NK-92 treated with Interleukin-12 subunit alpha and Interleukin-12 subunit beta, amount 100 ng/mL, for 24 hours (cell line): ENCODE measurements at places on chromosomes 4 and X.

GRCh38 chr4:8760561-8760960 lies 111.1 kb downstream of the HMX1 start:
- no peak for DNase-seq

- no peak for DNase-seq
These were observed 109.3 kb upstream of the TBC1D9 start for GRCh38 chr4:140865253-140866217.

- DNase-seq, result no peak
These were observed 3.3 kb upstream of the AWAT2 start for GRCh38 chrX:70052895-70053615.

GRCh38 chrX:149569770-149570169 lies 17.5 kb downstream of the MAGEA9B start:
- no peak for DNase-seq

- DNase-seq, result no peak
These were observed 26.6 kb upstream of the ADRA2C start for GRCh38 chr4:3739577-3739976.

- DNase-seq, result no peak
These were observed 133.9 kb downstream of the AFAP1 start for GRCh38 chr4:7805533-7806337.

DNA sequence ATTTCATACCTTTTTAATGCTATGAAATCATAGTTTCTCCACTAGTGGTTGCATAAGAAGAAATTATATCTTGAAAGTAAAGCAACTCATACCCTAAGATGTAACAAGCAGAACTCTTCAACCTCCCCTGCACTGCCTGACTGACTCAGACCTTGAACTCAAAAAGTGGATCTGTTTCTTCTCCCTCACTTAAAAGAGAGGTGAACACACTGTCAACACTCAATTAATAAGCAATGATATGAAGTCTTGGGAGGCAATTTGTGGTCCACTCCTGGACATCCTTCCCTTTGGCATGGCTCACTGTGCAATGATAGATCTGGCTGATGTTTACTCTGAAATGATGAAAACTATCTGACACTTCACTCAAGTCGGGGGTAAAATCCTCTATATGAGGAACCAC lies 282.0 kb upstream of the DKK2 start:
- DNase-seq, result no peak

DNA sequence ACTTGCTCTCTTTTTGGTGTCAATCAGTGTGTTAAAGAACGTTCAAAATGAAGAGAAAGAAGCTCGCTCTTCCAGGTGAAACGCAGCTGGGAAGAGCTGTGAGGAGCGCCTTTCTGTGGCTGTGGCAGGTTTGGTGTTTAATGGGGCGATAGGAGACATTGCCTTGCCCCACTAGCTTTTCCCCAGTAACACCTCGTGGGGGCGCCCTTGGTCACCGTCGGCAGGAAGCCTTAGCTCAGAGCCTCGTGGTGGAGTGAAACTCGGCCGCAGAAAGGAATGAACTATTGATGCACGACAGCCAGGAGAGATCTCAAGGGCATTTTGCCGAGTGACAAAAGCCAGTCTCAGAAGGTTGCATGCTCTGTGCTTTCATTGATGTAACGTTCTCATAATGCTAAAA lies 65.1 kb downstream of the GPR143 start:
- DNase-seq, result no peak

- no peak for DNase-seq
These were observed 217.6 kb upstream of the GALNT7 start for GRCh38 chr4:172950990-172951389.

DNA sequence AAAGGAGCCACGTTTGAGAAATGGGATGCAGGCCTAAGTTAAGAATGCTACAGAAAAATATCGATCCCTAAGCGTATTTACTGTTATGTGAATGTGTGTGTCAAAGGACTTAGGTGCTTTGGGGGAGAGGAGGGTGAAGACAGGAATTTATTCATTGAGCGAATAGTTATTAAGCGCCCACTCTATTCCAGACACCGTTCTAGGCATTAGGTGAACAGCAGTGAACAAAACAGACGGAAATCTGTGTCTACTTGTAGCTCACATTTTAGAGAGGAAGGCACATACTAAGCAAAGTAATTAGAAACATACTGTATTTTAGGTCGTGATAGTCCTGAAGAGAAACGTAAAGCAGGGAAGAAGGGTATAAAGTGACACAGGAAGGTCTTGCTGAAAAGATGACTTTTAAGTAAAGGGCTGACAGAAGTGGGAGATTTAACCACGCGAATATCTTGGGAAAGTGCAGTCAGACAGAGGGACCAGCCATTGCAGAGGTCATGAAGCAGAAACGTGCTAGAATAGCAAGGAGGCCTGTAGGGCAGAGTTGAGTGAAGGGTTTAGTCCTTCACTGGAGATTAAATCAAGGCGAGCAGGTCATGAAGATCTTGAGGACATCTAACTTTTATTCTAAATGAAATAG lies 541 bp downstream of the AIMP1 start:
- DNase-seq, result no peak

DNA sequence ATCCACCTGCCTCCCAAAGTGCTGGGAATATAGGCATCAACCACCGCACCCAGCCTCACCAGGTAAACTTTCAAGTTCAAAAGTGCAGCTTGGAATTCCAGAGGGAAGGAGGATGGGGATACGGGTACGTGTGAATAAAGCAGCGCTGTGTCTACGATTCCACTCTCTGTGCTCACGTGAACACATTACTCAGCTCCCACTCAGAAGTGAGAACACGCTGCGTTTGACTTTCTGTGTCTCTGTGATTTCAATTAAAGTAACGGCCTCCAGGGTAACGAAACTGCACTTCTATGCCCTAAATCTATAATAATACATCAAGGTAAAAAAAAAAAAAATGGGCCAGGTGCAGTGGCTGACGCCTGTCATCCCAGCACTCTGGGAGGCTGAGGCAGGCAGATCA lies 8.4 kb upstream of the ASMT start:
- DNase-seq, result no peak

- DNase-seq, result no peak
These were observed 189.1 kb upstream of the C1QTNF7 start for GRCh38 chr4:15238720-15239119.

- no peak for DNase-seq
These were observed 115.5 kb downstream of the ARX start for GRCh38 chrX:24900234-24900633.

DNA sequence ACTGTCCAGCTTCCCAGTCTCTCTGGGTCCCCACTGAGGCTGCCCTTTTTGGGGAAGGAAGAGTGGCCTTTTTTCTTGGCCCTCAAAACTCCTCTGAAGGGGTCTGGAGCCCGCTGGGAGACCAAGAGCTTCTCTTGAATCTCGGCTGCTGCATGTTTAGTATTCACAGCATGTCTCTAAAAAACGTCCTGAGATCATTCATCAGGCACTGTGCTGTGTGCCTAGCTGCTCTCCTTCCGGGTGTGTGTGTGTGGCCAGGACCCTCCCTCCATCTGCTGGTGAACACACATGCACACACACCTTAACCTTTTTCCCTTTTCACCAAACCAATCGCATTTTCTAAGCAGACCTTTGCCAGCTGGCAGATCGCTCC lies 841 bp upstream of the FRMPD3 start:
- DNase-seq, result no peak

- no peak for DNase-seq
These were observed 2.8 kb downstream of the NHS start for GRCh38 chrX:17377795-17378194.

- DNase-seq, result no peak
These were observed 4.3 kb downstream of the SOWAHD start for GRCh38 chrX:119762718-119763117.

DNA sequence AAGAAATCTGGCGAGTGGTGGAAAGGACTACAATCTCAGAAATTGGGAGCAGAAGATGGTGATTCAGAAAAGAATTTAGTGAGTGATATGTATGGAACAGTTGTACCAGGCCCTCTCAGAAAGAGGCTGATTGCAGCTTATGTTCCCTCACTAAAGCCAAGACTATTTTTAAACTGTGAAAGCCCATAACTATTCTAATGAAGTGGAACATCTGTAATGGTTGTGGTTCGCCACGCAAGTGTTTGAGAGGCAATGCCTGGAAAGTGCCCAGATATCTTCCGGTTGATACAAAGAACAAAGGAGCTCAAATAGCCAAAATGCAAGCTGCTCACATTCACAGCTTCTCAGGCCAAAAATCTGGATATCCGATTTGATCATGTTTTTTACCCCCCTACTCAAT lies 1250.7 kb downstream of the RAPGEF2 start:
- no peak for DNase-seq

- no peak for DNase-seq
These were observed 8.6 kb upstream of the MAML3 start for GRCh38 chr4:140162596-140162995.

GRCh38 chr4:141977433-141977832 lies 341.1 kb downstream of the IL15 start:
- no peak for DNase-seq

DNA sequence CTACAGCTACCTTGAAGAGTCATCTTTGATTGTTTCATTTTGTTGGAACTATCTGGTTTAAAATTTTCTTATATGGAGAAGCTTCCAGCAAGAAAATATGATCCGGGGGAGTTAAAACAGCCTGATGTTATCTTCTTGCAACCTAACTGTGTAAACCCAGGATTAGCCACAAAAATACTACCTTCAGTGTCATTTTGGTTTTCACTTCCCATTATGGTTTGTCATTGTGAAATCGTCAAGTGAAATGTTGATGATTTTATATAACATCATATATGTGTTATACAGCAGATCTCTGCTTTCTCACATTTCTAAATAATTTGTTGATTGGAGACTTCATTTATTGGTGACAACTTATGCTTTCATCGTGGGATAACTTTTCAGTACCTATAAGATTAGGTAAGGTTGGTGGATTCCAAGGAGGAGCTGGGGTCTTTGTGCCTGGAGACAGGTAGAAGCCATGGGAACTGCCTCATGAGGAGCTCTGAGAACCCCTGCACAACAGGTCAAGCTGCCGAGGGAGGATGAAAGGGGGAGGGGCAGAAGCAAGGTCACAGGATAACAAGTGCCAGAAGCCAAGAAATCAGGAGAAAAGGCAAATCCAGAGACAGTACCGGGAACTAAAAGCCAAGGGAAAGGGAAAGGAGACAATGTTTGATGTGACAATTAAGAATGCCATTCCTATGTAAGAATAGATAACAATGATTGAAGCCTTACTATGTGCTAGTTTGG lies 7.2 kb downstream of the ARHGAP24 start:
- DNase-seq, result no peak

DNA sequence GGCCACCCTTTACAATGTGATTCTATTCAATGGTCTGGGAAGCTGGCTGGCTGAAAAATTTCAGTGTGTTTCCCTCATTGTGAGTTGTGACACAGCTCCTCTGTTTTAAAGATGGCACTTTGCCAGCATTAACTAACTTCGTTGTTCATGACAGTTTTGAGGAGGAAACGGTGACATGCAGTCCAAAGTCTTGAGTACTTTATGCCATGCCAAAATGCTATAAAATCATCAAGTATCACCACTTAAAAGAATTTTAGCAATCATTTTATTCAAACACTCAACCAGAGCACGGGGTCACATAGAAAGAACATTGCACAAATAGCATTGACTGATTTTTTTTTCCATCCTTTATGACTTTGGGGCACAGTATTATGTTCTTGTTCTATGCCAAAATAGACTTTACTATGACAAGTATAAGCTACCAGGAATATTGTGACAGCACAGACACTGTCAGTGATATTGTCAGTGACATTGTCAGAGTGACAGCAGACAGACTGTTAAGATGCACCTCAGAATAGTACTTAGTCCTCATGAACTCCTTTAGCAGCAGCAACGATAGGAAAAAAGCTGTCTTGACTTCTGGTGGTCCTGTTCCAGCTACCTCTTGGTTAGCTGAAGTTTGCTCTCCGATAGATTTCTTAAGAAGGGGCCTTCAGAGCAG lies 46.7 kb downstream of the CXCL13 start:
- DNase-seq, result no peak

- DNase-seq, result no peak
These were observed 297.2 kb upstream of the GALNT7 start for GRCh38 chr4:172871381-172871780.

GRCh38 chr4:112099701-112100297 lies 45.5 kb upstream of the FAM241A start:
- no peak for DNase-seq

- DNase-seq, result no peak
These were observed 830.9 kb upstream of the NDST4 start for GRCh38 chr4:115944146-115944905.

- no peak for DNase-seq
These were observed 74.9 kb downstream of the ADAMTS3 start for GRCh38 chr4:72494156-72494555.

- no peak for DNase-seq
These were observed 176.4 kb downstream of the BMPR1B start for GRCh38 chr4:94934201-94934600.

DNA sequence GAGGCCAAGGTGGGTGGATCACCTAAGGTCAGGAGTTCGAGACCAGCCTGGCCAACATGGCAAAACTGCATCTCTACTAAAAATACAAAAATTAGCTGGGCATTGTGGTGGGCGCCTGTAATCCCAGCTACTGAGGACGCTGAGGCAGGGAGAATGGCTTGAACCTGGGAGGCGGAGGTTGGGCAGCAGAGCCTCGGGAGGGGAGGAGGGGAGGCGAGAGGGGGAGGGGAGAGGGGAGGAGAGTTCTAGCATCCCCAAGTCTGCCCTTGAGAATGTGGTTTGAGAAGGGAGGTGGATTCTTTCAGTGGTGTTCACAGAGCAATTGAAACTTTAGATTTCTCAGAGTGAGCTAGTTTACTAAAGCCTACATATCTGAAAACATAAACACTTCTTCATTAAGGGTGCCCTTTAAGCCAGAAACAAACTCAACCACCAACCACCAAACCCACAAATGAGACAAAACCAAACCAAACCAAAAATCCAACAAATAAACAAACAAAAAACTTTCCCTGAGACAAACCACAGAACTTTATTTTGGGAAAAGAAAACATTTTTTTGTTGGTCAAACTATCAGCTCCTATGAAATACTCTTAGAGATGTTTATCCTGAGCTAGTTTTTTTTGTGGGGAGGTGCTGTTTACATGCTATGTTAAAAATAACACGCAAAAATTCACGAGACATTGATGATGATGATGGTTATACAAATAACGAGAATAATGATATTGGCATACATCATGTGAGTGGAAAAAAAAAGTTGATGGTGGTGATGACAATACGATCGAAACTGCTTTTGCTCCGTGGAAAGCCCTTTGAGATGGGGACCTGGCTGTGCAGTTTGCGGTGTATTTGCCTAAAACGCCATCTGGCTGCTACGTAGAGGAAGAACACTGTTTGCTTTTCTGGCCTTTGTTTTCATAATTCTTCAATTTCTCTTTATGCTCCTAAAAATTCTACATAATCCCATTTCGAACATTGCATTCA lies 98.2 kb upstream of the PRKX start:
- DNase-seq, result no peak

- no peak for DNase-seq
These were observed 20.4 kb upstream of the WWC2 start for GRCh38 chr4:183078634-183079033.
